CD8-positive, alpha-beta T cell (primary cell): ENCODE measurements at places on chromosomes 7 and 10.

- no peak for DNase-seq
Measured at GRCh38 chr7:30869794-30870611, 41.6 kb upstream of the AQP1 start.

GRCh38 chr10:3172081-3172445, 519 bp downstream of the PITRM1 start:
- no peak for DNase-seq

GRCh38 chr7:79377097-79377496, 76.4 kb downstream of the MAGI2 start:
- no peak for DNase-seq

DNA sequence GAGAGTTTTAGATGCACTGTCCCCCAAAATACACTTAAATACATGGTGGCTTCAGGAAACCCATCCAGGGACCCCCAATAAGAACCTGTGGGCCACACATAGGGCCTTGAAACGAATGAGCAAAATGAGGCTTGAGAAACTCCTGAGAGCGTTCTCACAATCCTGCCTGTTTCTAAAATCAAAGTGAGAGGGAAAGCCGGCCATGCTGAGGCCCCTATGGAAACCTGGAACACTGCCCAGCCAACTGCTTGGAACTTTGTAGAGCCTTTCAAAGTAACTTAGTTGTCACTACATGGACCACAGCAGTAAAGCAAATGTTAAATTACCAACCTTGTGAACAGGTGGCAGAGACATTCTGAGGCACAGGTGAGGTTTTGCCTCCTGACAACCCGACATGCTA, 13.4 kb downstream of the SGMS1 start:
- no peak for DNase-seq

GRCh38 chr7:44261240-44261639, 60.5 kb downstream of the YKT6 start:
- DNase-seq: no peak

DNA sequence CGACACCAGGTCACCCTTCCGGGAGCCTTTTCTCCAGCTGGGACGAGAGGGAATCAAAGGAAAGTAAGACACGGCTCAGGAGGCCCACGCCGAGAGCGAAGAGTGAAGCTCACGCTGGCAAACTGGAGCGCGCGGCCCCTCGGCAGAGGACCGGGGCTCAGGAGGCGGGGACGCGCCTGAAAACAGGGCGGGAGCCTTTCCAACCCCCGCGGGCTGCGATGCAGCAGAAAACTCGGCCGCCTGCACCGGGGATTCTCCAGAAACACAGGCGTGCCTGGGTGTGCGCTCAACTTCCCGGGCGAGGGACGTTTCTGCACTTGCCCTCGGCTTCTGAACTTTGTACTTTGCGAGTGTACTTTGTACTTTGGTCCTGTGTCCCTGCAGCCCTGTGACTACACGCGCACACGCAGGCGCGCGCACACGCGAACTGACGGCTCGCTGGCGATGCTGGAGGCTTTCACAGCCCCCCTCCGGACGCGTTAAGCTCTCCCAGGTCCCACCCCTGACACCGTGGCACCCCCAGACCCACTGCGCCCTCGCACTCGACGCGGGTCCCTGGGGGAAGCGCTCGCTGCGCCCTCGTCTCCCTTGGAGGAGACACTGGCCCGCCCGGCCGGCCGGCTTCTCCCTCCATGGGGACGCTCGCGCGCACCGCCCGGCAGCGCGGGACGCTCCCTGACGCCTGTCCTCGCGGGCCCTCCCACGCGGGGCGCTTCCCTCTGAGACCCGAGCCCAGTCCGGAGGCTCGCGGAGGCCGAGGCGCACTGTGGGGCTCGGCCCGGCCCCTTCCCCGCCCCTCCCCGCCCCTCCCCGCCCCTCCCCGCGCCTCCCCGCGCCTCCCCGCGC, 588 bp upstream of the PAOX start:
- DNase-seq: peak; percentile 58

GRCh38 chr10:35208536-35208935, 81.9 kb downstream of the CREM start:
- no peak for DNase-seq

GRCh38 chr7:16068183-16068582, 353.2 kb downstream of the CRPPA start:
- DNase-seq: no peak

GRCh38 chr7:11914645-11915044, 82.6 kb upstream of the THSD7A start:
- DNase-seq: no peak

DNA sequence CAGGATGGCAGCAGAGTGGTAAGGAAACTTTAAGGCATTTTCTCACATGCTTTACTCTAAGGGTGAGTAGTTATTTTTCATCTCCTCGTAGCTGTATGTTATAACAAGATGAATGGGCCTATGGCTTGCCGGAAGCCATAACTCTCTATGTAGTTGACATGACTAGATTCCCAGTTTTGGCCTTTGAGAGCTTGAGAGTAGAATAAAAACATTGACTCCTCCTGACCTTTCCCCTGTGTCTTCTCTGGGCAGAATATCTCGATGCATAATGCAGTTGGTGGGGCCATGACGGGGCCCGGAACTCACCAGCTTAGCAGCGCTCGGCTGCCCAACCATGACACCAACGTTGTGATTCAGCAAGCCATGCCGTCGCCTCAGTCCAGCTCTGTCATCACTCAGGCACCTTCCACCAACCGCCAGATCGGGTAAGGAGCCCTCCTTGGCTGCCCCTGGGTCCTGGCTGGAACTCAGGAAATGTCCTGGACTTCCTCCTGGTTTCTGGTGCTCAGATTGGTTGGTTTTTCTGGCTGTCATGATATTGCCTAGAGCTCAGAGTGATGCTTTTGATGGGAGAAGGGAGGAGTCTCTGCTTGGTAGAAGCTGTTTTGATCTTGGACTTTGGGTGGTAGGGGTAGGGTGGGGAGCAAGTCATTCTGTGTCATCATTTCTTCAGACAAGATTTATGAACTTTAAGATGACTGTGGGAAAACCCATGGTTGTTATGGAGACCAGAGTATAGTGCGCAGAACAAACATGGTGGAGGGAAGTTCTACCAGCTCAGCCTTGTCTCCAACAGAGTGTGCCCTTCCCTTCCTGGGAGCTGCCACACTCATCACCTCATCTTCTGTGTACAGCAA, 158.0 kb downstream of the CREB5 start:
- no peak for DNase-seq

GRCh38 chr10:48657416-48657815, 27.3 kb upstream of the WDFY4 start:
- DNase-seq: no peak

DNA sequence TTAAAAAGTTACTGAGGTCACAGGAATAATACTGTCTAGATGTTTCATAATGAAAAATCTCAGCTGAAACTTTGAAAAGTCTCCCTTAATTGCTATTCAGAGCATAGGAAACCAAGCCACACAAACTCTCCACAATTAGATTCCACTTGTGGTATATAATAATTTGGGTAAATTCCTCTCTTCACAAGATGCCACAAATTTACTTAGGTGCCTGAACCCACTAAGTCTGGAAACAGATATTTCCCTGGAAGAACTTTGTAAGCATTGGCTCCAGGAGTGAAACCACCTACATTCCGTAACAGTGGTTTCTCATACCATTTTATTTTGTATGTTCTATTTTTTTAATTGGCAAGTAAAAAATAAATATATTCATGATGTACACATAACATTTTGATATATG, 493.4 kb downstream of the SEMA3D start:
- no peak for DNase-seq

- no peak for DNase-seq
Measured at GRCh38 chr10:6699336-6699735, 119.3 kb upstream of the PRKCQ start.

DNA sequence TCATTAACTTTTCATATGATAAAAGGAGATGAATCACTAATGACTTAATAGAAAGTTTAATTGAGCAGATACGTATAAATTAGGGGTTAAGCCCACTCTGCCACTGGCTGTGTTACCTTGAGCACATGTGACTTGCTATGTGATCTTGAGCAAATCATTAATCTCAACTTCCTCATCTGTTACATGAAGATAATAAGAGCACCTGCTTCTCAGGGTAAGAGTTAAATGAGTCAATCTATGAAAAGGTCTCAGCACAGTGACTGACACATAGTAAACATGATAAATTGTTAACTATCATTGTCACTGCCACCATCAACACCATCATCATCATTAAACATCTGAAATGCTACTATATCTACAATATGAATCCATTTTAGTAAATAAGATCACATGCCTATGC, 110.8 kb downstream of the TPK1 start:
- DNase-seq: no peak
